ENCODE measurements at places on chromosomes 16 and 17. TPM values are rescaled to one million over a fixed set of nuclear protein-coding genes. Genes with fewer than 3 reads are reported as not detected.

- no peak for DNase-seq
These were observed 132.4 kb downstream of the CHD9NB start for GRCh38 chr16:52920331-52920730.

DNA sequence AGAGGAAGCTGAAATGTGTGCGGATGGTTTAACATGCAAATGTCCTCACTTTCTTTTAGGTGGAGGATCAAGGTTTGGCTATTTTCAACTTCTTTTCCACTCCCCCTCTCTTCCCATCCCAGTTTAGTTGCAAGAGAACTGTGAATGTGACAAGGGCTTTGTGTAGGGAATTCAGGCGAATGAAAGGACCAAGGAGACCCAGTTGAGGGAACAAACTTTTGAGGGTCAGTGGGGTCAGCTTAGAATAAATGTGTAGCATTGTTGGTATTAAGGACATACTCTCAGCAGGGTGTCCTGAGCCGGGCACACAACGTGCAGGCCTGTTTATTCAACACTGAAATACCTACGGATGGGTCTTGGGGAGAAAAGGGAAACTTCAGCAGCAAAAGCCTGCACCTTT is 346.0 kb downstream of the PMP22 start:
- DNase-seq, result no peak

GRCh38 chr16:85123891-85124635 is 11.8 kb upstream of the CIBAR2 start:
- DNase-seq, result no peak

The RHBDF2 gene
- total RNA-seq, result 5.9 TPM

DNA sequence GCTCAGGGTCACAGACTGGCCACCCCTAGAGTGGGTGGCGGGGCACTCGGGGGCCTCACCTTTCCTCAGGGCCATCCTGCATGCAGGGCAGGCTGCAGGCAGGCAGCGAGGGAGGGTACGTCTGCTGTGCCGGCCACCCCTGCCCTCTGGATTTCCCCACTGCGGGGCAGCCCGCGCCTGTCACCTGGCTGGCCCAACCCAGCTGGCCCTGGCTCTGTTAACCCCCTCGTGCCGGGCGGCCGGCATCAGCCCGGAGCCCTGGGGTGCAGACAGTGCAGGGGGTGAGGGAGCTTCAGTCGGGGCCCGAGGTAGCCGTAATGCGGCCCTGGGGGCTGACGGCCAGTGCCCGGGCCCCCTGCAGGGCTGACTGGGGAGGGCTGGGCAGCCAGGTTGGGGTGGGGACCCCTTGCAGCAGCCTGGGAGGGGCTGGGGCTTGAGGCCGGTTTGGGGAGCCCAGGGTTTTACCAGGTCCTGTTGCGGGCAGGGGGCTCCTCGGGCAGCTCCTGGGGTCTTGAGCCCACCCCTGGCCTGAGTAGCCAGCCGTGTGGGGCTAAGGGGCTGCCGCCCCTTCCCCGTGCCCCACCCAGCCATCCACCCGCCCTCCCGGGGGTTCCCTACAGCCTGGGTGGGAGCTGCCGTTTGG is at the start of gene IGFALS:
IGFALS (minus strand) TSS at position 128 of the 643 bp plus-strand sequence; CDS start at position 75, 53 bp downstream.
- no peak for DNase-seq

DNA sequence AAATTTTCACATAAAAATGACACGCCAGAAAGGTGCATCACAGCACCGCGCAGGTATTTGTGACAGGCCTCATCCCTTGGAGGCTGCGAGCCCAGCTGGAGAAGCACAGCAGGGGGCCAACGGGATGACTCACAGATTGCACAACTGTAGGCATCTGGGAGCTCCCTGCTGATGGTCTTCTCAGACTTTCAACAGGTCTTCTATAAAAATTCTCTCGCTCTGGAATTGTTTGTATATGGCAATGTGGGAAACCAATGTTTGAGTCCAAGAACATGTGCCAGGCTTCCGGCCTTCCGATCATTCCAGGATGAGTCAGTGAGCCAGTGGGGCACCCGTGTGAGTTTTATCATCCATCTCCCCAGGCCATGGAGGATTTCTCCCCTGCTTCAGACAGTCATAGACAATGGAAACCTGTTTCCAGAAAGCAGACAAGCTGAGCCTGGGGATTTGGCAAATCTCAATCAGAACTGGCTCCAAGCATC is 24.1 kb upstream of the ADORA2B start:
- DNase-seq, result no peak

GRCh38 chr16:66493490-66494401 is 56.2 kb downstream of the TK2 start:
- no peak for DNase-seq

GRCh38 chr17:39097150-39097519 is 54.3 kb downstream of the PLXDC1 start:
- DNase-seq, result no peak

DNA sequence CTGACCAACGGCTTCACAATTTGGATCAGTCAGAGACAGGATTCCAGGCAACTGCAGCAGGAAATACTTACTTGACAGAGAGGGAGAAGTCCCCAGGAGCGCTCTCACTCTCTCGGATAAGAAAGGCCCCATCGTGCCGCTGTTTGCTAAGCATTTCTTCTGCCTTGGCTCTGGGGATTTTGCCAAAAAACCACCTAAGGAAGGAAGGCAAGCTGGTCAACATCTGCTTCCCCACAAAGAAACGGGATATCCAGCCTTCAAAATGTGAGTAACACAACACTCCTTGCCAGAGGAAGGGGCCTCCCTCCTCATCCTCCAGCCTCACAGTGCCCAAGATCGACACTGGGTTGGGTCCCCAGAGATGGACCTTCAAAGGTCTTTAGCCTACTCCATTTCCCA is 36.6 kb upstream of the SLC25A19 start:
- DNase-seq, result no peak

The BICDL2 gene
- 0.38 TPM for total RNA-seq

- DNase-seq, result no peak
These were observed 167.9 kb upstream of the ZFHX3 start for GRCh38 chr16:73215678-73216377.

- DNase-seq, result no peak
These were observed 44.4 kb downstream of the ZNF778 start for GRCh38 chr16:89261691-89262563.

The KRTAP9-2 gene
- not detected for total RNA-seq

The SEPTIN1 gene
- total RNA-seq, result 173 TPM

GRCh38 chr16:80084614-80085013 is 456.2 kb upstream of the DYNLRB2 start:
- DNase-seq, result peak; percentile 29

GRCh38 chr16:82220541-82220940 is 50.5 kb upstream of the MPHOSPH6 start:
- no peak for DNase-seq

DNA sequence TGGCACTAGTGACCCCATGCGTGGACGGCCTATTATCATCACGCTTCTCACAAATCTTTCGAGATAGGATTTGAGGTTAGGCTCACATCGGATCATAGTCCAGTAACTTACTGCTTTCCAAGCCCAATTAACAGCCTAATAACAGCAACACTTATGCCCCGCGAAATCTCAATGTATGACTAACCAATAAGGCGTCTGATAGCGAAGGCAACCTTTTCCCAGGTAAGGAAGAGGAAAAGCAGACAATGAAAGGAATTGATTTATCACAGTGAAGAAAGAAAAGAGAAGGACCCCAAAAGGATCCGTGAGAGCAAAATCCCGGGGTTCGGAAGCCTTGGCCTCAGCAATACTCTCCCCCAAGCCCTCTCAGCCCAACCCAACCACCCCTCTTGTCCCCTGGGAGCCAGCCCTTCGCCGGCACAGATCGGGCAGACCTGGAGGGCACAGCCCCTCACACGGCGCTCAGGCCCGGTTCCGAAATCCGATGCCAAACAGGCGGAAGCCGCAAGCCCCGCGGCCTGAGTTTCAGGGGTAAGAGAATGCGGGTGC is 534 bp downstream of the GPATCH8 start:
- no peak for DNase-seq

DNA sequence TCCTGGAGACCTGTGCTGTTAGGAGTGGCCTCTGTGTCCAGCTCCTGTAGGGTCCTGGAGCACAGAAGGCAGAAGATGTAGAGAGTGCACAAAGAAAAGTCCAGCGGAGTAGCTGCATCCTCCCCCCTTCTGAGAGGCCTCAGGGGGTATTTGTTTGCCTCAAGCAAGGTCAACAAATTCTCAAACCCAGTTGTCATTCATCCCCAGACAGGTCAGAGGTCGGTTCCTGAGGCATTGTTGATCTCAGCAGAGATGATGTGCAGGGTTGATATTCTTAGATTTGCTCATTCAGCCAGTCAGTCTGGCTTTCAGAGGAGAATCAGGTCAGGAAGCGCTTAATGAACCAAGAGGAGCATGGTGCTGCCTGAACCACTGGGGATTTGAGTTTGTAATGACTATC is 8.3 kb upstream of the RBFOX1 start:
- no peak for DNase-seq

- no peak for DNase-seq
These were observed 50.9 kb upstream of the TEKT3 start for GRCh38 chr17:15392326-15392741.

- no peak for DNase-seq
These were observed 53.5 kb upstream of the AKTIP start for GRCh38 chr16:53556521-53556920.

- DNase-seq, result no peak
These were observed 1082.1 kb upstream of the RBFOX1 start for GRCh38 chr16:6250511-6250910.

- no peak for DNase-seq
These were observed 665 bp upstream of the ALDH3A2 start for GRCh38 chr17:19647697-19648474.

GRCh38 chr16:73172241-73172972 is 124.5 kb upstream of the ZFHX3 start:
- DNase-seq, result peak; percentile 13

All from thymus (tissue), 14 donors.